Foreskin fibroblast (primary cell): ENCODE measurements at places on chromosomes 3 and 15.

GRCh38 chr3:111675846-111676210 is 80.7 kb upstream of the ZBED2 start:
- no peak for DNase-seq

DNA sequence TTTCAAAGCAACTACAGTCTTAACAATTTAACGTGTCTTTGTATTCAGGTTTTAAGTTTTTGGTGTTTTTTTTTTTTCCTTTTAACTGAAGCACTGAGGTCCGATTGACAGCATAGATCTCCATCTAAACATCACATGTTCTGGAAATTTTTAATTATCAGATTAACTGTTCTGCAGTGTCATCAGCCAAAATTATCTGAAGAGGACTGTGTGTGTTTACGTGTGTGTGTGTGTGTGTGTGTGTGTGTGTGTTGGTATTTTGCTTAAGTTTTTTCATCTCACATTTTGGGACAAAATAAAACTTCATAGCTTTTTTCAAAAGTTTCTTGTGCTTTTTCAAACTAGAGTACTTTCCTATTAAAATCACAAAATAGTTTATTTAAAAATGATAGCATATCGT is 1.8 kb downstream of the PIK3CA start:
- DNase-seq, result no peak

DNA sequence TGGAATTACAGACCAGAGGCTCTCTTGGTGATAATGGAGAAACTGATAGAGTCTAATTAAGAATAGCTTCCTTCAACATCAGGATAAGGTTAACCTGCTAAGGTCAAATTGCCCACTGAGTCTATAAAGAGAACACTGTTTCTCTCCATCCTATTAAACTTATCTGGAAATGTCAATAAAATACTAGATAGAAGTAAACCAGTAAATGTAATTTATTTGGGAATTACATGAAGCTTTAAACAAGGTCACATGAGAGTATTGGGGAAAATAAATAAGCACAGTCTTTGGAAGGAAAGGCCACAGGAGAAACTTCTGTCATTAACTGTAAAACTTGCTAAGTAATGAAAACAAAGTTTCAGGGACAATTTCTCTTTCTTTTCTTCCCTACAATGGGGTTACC is 118.5 kb downstream of the DPH6 start:
- DNase-seq, result no peak

DNA sequence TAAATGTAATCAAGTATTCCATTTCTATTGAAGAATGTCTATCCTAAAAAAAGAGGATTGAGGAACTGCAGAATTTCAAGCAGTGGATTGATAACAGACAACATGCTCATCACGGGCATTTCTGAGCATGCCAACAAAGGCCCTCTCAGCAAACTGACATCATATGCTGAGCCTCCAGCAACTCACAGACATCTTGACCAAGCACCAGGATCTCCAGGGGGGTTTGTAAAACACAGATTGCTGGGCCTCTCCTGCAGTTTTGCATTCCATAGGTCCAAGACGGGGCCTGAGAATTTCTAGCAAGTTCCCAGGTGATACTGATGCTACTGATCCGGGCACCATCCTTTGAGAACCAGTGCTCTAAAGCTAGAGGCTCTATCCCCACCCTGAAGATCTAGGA is 85.0 kb downstream of the FOXP1 start:
- DNase-seq, result no peak

GRCh38 chr15:40445421-40445922 is 4.7 kb downstream of the BAHD1 start:
- peak; percentile 57 for DNase-seq

GRCh38 chr3:159200176-159200575 is 398.3 kb downstream of the MFSD1 start:
- peak; percentile 87 for DNase-seq

GRCh38 chr3:181487236-181487978 is 224.3 kb upstream of the SOX2 start:
- DNase-seq, result no peak

GRCh38 chr15:98324341-98324970 is 323.9 kb upstream of the IGF1R start:
- DNase-seq, result no peak

GRCh38 chr15:35926007-35926380 is 380.0 kb upstream of the DPH6 start:
- DNase-seq, result peak; percentile 20

DNA sequence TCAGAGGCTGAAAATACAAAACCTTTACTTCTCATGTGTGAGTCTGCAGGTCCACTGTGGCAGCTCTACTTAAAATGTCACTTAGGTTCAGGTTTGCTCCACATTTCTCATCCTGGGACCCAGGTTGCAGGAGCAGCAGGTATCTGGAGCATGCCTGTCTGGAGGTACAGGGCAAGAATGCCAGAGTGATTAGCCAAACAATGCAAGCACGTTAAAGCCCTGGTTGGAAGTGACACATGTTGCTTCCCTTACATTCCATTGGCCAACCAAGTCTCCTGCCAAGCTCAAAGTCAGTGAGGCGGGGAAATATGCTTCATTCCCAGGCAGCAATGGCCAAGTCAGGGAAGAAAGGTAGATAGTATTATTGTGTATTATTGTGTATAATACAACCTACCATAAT is 76.8 kb upstream of the ARL6 start:
- no peak for DNase-seq

DNA sequence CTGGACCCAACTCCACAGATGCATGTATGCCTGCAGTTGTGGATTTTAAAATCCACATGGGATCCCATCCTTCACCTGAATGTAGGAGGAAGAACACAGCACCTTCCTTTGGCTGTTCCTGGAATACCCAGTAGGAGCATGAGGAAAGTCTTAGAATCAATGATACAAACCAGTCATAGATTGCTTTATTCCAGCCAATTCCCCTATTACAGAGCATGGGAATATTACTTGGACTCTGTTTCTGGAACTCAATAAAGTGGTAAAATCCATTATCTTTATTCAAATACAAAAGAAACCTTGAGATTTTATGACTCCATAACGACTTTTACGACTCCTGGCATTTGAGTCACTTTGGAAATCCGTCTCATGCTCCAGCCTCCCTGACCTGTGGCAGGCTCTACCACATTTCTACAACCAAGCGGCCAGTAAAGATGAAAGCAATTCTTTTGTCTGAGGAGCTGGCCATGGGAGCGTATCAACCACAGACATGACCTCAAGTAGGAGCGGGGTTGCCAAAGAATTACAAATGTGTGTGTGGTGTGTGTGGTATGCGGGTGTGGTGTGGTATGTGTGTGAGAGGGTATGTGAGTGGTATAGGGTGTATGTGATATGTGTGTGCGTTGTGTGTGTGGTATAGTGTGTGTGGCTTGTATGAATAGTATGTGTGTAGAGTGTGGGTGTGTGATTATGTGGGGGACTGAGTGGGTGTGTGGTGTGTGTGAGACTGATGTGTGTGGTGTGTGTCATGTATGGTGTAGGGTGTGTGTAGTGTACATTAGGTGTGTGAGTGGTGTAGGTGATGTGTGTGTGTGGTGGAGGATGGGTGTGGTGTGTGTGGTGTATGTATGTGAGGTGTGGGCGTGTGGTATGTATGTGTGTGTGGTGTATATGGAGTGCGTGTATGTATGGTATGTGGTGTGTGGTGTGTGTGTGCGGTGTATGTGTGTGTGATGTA is 40.0 kb downstream of the ARRDC4 start:
- DNase-seq, result peak; percentile 13

GRCh38 chr3:66816090-66816761 is 181.9 kb upstream of the KBTBD8 start:
- peak; percentile 73 for DNase-seq
